Activated naive CD4-positive, alpha-beta T cell treated with anti-CD3 and anti-CD28 coated beads, Interleukin-2, amount 50 U/mL, for 16 hours (primary cell): ENCODE measurements at places on chromosomes 1 and 21.

- DNase-seq = peak; percentile 40
Observed at GRCh38 chr1:179079113-179079761, 2.6 kb upstream of the TOR3A start.

DNA sequence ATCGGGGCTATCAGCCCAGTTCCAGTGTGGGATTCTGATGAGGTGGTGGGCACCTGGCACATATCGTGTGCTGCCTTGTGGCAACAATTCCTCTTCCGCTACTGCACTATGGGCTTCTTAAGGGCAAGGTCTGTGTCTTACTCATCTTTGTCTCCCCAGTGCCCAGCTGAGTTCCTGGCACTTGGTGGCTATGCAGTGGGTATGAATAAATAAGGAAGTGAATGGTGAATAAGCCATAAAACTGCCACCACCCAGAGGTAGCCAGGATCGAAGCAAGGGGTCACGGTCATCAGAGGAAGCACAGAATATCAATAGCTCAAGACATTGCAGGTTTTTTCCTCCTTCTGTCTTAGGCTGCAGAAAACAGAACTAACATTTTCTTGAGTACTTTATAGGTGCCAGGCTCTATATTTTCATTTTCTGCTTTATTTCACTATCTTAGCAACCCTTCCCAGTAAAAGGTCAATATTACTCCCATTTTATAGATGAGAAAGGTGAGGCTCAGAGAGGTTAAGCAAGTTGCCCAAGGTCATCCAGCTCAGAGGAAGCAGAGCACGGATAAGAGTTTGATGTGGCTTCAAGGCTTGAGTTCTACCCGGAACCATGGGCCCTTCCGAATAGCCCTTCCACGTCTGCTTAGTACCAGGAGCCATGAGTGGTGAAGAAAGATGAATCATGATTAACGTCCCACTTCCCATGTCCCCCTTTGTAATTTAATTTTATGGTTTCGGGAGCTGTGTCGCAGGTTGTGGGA is 10.2 kb downstream of the C1orf94 start:
- no peak for DNase-seq

- DNase-seq = no peak
Observed at GRCh38 chr1:27031235-27032118, 18.8 kb upstream of the TENT5B start.

GRCh38 chr1:3814771-3815561 is 18.7 kb upstream of the LRRC47 start:
- no peak for DNase-seq

- no peak for DNase-seq
Observed at GRCh38 chr1:19325368-19325957, 13.3 kb downstream of the SLC66A1 start.

DNA sequence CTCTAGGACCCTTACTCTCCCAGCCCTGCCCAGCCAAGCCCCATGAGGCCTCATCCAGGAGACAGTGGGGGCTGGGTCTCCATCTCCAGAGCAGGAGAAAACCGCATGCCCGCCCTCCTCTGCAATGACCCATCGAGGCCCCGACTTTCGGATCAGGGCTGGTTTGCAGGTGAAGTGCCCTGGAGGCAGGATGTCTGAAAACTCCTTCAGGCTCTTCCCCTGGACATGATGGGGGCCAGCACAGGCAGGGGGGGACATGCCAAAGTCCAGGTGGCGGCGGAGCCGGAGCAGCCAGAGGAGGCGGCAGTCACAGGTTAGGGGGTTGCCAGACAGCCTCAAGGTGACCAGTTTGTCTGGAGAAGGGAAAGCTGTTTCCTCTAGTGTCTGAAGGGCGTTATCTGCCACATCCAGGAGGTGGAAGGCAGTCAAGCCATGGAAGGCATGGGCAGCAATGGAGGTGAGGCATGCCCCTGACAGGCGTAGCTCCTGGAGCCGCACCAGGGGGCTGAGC is 3.9 kb downstream of the LINGO4 start:
- DNase-seq = no peak

- no peak for DNase-seq
Observed at GRCh38 chr1:25018110-25018735, 88.1 kb upstream of the RUNX3 start.

DNA sequence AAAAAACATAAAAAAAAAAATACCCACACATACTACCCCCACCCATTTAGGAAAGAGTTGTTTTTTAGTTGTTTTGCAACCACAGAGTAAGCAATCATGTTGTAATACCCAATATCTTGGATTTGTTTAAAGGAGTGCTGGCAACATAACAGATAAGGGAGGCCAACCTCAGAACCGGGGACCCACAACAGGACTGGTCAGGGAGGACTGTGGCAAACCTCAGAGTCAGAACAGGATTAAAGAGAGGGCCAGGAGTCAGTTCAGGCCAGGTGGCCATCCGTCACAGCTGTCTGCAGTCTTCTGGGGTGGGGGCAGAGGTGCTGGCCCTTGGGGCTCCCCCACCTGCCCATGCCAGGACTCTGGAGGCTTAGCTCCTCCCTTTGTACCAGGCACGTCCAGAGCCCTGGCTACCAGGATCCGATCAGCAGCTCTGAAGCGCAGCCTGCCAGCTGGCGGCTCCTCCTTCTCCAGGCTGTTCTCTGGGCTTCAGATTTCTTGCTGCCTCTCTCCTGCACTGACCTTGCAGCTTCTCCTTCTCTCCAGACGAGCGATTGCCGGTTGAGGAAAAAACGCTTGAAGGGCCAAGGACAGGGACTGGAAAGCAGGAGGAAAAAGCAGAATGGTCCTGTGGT is 7.9 kb downstream of the H6PD start:
- DNase-seq = no peak

DNA sequence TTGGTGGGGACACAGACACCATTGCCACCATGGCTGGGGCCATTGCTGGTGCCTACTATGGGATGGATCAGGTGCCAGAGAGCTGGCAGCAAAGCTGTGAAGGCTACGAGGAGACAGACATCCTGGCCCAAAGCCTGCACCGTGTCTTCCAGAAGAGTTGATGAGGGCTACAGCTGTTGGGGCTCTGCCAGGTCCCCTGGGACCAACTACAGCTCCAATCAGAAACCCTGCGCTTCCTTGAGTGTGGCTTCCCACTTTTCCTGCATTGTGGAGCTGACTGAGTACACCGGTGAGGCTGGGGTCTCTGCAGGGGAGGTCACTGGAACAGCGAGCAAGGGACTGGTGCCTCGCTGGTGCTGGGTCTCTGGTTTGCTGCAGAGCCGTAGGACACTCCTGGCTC is 4.5 kb downstream of the ADPRS start:
- no peak for DNase-seq

DNA sequence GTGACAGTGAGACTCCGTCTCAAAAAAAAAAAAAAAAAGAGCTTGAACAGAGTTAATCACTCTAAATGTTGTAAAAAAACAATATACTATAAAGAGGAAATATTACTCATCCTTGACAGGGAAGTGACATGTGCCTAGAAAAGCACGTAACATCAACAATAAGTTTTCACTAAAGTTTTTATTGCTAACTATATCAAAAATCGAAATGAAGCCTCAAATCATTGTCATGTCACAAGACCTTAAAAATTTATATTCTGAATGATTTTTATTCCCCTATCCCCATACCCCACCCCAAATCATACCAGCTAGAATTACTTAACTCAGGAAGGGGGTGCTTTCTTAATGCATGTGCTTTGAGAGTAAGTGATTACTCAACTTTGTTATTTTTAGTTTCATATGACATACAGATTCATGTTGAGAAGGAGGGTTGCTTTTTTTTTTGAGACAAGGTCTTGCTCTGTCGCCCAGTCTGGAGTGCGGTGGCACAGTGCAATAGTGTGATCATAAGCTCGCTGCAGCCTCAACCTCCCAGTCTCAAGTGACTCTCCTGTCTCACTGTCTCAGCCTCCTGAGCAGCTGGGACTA is 53.6 kb upstream of the MUTYH start:
- DNase-seq = no peak

DNA sequence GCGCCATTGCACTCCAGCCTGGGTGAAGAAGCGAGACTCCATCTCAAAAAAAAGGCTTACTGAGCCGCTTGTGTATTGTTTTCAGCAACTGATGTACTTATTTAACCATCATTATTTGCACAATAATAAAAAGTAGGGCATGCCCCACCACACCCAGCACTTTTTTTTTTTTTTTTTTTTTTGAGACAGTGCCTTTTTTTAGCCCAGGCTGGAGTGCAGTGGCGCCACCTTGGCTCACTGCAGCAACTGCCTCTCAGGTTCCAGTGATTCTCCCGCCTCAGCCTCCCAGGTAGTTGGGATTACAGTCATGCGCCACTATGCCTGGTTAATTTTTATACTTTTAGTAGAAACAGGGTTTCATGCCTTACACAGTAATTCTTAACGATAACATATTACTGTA is 12.2 kb upstream of the TRNAU1AP start:
- DNase-seq = no peak

DNA sequence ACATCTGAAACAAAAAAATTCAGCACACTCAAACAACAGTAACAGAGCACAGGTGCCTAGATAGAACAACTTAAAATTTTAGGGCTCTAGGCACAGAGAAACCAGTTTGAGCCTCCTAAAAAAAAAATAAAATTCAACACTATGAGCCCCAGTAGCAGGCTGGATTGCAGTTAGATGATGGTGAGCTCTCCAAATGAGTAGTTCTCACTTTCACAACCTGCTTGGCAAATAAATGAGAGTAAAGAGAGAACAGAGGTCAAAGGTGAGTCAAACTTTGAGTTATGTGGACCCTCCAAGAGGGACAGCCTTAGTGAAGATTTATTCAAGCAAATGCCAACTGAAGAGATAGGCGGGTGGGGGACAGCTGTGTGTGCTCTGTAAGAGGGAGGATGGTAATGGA is 3.6 kb downstream of the BEND5 start:
- DNase-seq = no peak

- DNase-seq = no peak
Observed at GRCh38 chr1:98898940-98899339, 105.7 kb downstream of the PLPPR5 start.

DNA sequence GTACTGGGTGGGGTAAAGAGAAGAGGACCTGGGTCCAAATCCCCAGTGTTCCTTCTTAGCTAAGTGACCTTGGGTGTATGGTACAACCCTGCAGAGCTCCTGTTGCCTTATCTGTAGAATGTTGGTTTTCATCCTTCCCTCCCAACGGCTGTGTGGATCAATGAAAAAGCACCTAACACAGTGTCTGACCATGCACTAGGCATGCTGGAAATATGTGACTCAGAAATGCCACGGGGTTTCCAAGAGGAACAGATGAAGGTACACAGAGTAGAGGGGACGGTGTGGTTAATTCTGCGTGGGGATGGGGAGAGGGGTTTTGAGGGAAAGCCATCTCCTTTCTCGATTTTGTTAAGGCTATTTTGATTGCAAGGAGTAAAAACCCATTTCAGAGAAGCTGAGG is 8.6 kb downstream of the NIPAL3 start:
- DNase-seq = no peak

DNA sequence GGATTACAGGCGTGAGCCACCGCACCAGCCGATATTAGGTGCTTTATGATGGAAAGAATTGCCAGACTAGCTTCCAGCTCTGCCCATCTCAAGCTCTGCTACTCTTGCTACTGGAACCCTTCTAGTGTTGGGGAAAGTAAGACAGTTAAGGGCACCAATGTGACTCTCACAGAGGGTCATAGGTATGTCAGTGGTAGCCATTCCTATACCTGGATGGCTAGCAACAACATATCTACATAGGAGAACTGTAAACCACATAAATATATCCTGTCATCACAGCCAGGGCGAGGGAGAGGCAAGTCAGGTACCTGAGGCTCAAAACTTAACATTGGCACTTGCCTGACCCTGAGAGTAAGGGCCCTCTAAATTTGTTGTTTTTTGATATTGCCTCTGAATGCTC is 1.7 kb upstream of the RHOU start:
- no peak for DNase-seq

DNA sequence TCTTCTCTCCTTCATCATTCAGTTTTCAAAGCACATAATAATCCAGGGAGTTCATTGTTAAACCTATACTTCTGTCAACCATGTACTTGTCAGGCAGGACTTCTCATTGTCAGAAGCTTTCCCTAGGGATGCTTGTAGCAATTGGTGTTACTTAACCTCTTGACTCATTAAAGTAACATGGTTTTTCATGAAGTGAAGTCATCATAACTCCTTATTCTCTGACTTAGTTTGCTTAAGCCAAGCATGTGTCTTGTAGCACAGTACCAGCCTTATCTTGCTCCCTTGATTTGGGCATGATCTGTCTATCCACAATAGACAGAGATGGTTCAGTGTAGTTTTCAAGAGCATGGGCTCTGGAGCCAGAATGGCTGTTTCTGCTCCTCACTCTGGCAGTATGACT is 45.3 kb downstream of the LRIG2 start:
- no peak for DNase-seq

DNA sequence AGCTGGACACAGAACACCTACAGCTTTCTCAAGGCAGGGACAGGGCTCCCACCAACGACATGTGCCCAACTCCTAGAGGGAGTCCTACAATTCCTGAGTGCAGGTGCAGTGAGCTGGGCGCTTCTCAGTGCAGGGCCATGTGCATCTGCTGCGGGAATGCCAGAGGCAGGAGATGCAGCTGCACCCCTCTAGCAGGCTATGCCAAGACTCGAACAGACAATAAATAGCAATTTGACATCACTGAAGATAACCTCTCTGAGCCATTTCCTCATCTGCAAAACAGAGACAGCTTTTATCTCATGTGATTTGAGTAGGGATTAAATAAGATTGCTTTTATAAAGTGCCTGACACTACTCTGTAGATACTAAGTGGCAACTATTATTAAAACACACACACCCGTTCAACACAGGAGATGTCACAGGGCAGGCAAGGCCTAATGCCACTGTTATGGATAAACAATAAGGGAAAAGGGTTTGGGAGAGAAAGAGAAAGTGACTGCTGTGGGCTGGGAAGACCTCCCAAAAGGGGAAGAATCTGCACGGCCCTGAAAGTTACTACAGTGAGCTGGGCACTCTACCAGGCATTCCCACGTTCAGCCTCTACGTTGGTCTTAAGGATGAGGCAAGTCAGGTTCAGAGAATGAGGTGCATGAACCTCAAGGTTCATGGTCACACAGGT is 5.7 kb downstream of the SLC9A1 start:
- DNase-seq = no peak

DNA sequence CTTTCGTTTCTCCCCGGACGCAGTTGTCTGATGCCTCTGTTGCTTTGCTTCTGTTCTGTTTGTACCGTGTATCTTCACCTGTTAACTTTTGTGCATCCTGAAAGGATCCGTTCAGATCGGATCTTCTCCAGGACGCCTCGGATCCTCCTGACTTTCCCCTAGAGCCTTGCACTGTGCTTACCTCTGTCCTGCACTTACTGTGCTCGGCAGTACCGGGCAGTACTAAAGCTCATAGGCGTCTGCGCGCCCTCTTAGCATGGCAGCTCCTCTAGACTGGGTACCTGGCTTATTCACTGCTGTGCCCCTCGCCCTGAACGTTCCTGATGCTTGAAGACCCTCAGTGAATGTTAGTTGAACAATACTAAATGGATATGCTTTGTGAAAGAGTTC is 934 bp downstream of the SCP2 start:
- DNase-seq = no peak

DNA sequence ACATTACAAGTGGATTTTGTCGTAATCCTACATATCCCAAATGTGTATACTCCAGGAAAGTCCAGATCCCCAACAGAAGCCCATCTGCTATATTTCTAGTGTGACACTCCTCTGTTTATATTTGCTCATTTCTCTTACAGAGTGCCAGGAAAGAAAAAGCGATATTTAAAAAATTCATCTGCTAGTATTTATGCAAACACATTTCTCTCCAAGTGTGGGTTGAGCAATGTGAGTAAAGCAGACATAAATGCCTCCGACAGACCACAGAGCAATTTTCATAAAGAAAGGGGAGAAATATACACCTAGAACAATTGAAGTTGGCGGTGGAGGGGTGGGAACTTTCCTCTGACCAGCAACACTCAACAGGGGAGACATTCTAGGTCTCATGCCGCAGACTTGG is 22.2 kb upstream of the RAP1A start:
- no peak for DNase-seq
